Right atrium auricular region (tissue), 2 donors: ENCODE measurements at places on chromosomes 7 and 10. TPM values are rescaled to one million over a fixed set of nuclear protein-coding genes. Genes with fewer than 3 reads are reported as not detected.
A peak's percentile ranks its signal among the peaks of the same experiment; 100 is the strongest.

COL26A1 gene
- not detected for total RNA-seq

CD36 gene
- total RNA-seq = 421 TPM

CHST3 gene
- total RNA-seq = 45.4 TPM

LEP gene
- total RNA-seq = 0.22 TPM

CLRN3 gene
- total RNA-seq = not detected

FZD1 gene
- 16.9 TPM for total RNA-seq

DNA sequence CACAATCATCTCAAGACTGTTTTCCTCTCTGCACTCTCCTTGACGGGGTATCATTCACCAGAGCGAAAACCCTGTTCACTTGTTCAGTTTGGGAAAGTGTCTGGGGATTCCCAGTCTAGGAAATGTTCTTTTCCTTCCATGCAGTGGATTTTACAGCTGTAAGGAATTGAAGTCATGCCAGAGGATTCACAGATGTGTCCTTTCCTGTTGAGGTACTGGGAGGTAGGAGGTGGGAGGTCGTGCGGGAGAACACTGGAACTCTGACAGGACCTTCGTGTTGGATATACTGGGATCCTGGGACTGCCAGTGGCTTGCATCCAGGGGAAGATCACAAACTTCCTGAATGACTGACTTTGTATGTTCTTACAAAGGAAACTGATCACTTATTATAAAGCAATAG lies 185.5 kb downstream of the BMPER start:
- no peak overlapping the region for H3K4me3 ChIP-seq
- H3K27ac ChIP-seq = no peak overlapping the region
- no peaks in the 10 kb centered on the region for H3K27me3 ChIP-seq
- no peak for DNase-seq
- H3K4me1 ChIP-seq = no peaks in the 10 kb centered on the region

DNA sequence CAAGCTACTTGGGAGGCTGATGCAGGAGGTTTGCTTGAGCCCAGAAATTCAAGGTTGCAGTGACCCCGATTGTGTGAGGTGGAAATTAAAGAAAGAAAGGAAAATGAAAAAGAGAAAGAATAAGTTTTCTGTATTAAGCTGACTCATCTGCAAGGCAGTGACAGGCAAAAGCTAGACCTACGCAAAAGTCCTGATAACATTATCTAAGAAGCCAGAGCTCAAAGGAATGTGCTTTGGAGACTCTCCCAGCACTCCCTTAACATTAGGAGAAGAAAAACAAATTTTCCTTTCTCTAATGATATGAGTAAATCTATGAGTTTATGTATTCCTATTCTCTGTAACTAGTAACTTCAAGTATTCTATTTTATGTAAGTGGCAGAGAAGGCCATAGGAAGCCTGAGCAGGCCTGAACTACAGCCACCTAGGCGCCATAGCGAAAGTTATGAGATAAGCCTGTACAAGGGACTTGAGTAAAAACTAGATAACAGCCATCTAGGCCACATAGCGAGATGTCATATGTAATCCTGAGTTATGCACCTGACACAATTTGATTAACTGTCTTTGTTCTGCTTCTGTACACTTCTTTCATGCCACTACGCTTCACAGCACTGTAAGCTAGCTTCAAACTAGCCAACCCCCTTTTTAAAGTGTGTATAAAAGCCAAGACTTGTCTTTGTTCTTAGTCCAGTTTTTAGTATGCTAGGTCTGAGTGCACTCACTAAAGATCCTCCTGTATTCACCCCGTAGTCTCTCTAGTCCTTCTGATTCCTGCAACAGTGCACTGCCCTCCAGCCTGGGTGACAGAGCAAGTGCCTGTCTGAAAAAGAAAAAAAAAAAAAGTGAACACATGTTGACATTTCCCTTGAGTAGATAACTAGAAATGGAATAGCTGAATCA lies 9.4 kb upstream of the ZWINT start:
- H3K27ac ChIP-seq = no peak overlapping the region
- H3K4me1 ChIP-seq = no peaks in the 10 kb centered on the region
- no peak for DNase-seq
- H3K27me3 ChIP-seq = no peaks in the 10 kb centered on the region
- no peak overlapping the region for H3K4me3 ChIP-seq

DNA sequence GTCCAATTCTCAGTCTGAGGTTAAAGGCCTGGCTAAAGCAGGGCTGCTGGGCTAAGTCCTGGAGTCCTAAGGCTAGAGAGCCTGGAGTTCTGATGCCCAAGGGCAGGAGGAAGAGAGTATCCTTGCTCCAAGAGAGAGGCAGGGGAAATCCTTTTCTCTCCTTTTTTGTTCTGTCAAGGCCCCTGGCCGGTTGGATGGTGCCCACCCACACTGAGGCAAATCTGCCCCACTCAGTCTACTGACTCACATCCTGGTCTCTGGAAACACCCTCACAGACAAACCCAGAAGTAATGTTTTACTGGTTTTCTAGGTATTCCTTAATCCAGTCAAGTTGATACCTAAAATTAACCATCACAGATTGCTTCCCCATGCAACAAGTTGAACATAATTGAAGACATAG lies 23.0 kb downstream of the ZNF518A start:
- H3K27me3 ChIP-seq = no peaks in the 10 kb centered on the region
- no peak overlapping the region for H3K27ac ChIP-seq
- H3K36me3 ChIP-seq = peaks cover 60% of the 10 kb centered on the region
- DNase-seq = no peak

DNA sequence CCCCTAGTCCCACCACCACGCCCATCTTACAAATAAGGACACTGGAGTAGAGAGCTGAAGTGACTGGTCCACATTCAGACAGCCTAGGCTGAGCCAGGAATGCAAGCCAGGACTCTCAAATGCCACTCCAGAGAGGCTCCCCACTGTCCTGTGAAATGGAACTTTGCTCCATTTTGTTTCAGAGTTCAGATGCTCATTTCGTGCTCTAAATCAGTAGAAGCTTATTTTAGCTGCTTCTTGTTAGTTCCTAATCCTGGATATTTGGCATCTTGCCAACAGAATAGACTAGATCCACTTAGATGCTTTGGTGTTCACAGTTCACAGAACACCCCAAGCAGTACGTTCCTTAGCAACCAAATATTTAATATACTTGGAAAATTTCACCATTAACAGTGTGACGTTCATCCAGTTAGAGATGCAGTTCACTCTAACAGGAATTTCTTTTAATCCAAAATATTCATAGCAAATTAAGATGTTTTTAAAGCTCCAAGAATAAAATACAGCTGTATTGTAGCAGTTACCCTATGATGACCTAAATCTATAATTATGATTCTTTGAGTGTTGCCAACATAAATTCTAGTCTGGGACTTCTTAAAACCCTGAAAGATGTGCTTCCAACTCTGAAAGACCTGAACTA lies 7.3 kb downstream of the MMP21 start:
- DNase-seq = no peak
- H3K36me3 ChIP-seq = peaks cover 21% of the 10 kb centered on the region
- H3K4me1 ChIP-seq = no peaks in the 10 kb centered on the region
- no peaks in the 10 kb centered on the region for H3K27me3 ChIP-seq

- H3K27me3 ChIP-seq = no peaks in the 10 kb centered on the region
- H3K36me3 ChIP-seq = no peaks in the 10 kb centered on the region
- no peak for DNase-seq
- H3K27ac ChIP-seq = no peak overlapping the region
- no peaks in the 10 kb centered on the region for H3K4me1 ChIP-seq
Measured at GRCh38 chr10:55476129-55476528, 675.1 kb upstream of the PCDH15 start.

GRCh38 chr10:5666008-5666840 lies at the start of gene ASB13:
Gene ASB13, minus strand, starts transcription at chr10:5666595. Its CDS starts 44 bp downstream, at chr10:5666551.
- H3K27me3 ChIP-seq = no peaks in the 10 kb centered on the region
- H3K36me3 ChIP-seq = no peaks in the 10 kb centered on the region
- no peak for DNase-seq
- H3K4me1 ChIP-seq = peaks cover 14% of the 10 kb centered on the region

- H3K36me3 ChIP-seq = no peaks in the 10 kb centered on the region
- H3K4me1 ChIP-seq = no peaks in the 10 kb centered on the region
- DNase-seq = no peak
- no peak overlapping the region for H3K27ac ChIP-seq
Measured at GRCh38 chr10:116891208-116891607, 41.9 kb downstream of the ENO4 start.

DNA sequence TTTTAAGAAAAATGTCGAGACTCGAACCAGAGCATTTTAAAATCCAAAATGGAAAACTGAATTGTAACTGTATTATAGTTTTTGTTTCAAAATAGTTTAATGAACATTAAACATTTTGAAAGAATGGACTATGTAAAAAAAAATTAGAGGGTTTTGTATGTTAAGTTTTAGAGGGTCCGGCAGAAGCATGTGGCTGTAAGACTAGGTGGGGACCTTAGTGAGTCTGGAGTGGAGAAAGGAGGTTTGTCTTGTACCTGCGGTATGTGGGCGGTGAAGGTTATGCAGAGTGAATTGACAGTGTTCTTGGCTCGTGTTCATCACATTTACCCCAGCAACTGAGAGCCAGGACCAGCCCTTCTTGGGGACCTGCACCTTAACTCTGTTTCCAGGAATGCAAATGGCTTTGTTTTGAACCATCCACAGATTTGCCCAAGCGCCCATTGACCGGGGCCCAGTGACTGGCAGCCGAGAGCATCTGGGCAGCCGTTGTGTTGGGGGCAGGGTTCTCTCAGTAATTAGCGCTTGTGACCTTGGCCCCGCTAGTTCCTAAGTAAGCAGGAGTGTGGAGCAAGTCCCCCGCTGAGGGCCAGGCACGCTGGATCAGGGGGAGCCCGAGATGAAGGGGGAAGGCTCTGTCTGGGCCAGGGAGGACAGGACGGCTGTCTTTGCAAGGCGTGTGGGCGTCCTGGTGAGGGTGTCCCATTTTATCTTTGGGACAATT lies 1.4 kb upstream of the KLF6 start:
- peaks cover 13% of the 10 kb centered on the region for H3K4me1 ChIP-seq
- H3K27ac ChIP-seq = peak overlapping the region; percentile 100
- peak overlapping the region; percentile 99 for H3K4me3 ChIP-seq
- no peaks in the 10 kb centered on the region for H3K27me3 ChIP-seq
- peaks cover 28% of the 10 kb centered on the region for H3K36me3 ChIP-seq
- DNase-seq = no peak

GRCh38 chr7:46175221-46175620 lies 254.1 kb upstream of the IGFBP3 start:
- no peaks in the 10 kb centered on the region for H3K27me3 ChIP-seq
- H3K27ac ChIP-seq = no peak overlapping the region
- H3K4me3 ChIP-seq = no peak overlapping the region
- no peaks in the 10 kb centered on the region for H3K4me1 ChIP-seq
- no peak for DNase-seq

- no peaks in the 10 kb centered on the region for H3K27me3 ChIP-seq
- no peak overlapping the region for H3K4me3 ChIP-seq
- DNase-seq = no peak
Measured at GRCh38 chr10:30074090-30074489, 14.7 kb upstream of the JCAD start.
